Activated T-cell treated with anti-CD3 and anti-CD28 coated beads for 24 hours (primary cell): ENCODE measurements at places on chromosomes 4 and X.

DNA sequence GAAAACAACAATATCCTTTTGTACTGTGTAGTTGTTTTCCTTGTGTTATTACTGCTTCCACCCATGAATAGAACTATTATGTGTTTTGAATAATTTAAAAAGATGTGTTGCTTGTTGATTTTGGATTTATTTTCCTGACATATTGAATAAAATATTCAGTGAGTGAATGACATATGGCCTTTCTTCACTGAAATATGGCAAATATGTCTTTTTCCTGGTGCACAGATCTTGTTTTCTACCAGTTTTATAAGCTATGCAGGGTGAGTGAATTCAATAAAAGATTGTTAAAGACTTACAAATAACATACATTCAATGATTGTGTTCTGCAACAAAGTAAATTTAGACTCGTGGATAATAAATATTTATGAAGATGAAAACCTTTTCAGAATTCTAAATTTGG lies 1216.3 kb upstream of the ADGRL3 start:
- DNase-seq: no peak

- no peak for DNase-seq
These were observed 17.4 kb downstream of the QDPR start for GRCh38 chr4:17494258-17495190.

- DNase-seq: no peak
These were observed 234.4 kb upstream of the ITM2A start for GRCh38 chrX:79601341-79602131.

DNA sequence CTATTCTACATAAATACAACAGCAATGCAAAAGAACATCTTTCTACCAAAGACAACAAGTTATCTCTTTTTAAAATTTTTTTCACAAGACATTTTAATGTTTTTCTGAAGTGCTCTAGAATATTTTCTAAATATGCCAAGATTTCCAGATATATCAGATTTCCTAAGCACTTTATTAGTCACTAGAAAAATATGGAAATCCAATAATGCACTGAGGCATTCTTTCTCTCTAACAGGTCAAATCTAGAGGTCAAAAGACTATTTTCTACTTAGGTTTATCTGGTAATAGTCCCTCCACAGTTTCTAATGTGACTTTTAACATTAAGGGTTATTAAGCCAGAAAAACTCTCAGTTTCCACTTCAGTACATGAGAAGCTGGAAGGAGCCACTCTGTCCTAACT lies 1041.2 kb upstream of the INTU start:
- DNase-seq: no peak

DNA sequence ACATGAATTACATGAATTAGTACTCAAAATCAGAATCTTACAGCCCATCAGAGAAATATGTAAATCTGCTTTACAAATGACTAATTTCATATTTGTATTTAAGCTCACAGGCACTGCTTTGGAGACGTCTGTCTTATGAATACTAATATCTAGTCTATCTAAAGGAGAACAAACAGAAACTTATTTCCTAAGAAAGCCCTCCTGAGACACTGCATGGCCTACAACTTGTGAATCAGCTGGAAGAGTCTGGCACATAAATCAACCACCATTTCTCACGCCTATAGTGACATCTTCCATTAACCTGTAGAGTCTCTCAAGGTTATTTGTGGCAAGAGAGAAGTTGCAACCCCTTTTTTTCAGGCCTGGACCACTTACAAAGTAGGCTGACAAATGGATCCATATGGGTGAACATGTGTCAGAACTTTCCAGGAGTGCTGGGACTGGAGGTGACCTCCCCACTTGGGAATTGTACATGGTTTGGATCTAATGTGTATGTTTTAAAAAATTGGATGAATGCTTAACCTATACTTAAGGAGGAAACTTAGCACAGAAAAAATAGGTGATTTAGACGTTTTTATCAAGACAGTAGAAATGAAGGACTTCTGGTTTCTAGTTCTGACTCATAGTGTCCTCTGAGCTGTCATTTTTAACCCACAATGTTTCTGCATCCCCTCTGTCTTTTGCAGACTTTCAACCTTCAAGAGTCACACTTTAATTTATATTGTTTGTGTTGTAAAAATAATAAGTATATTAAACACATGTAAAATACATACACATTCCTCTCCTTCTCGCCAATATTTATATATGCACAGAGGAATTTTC lies 83.2 kb upstream of the ARHGAP24 start:
- no peak for DNase-seq

GRCh38 chr4:166282081-166282770 lies 409.2 kb downstream of the TLL1 start:
- DNase-seq: no peak

GRCh38 chr4:53463340-53463739 lies 85.9 kb downstream of the FIP1L1 start:
- DNase-seq: no peak

- DNase-seq: no peak
These were observed 1074.1 kb upstream of the SLIT2 start for GRCh38 chr4:19177616-19178015.

- no peak for DNase-seq
These were observed 120.3 kb downstream of the MAD2L1 start for GRCh38 chr4:119946359-119946758.

- no peak for DNase-seq
These were observed 123.6 kb upstream of the MID1 start for GRCh38 chrX:10744007-10744406.
